ENCODE measurements at places on chromosomes 11 and 22.

DNA sequence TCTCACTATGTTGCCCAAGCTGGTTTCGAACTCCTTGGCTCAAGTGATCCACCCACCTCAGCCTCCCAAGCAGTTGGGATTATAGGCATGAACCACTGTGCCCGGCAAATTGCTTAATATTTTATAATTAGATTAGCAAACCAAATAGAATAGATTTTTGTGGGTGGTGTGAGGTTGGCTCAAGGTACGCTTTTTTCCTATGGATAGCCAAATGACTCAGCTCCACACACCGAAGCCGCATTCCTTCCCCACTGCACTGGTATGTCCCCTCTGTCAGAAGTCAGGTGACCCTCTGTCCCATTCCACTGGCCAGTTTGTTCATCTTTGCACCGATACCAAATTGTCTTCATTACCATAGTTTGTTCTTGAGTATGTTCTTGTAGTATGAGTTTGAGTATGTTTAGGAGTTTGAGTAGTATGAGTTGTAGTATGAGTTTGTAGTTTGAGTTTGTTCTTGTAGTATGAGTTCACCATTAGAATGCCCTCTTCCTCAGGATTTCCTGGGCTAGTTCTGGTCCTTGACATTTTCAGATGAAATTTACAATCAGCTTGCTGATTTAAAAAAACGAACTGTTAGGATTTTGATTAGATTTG, 19.4 kb downstream of the SUSD2 start:
- no peak for DNase-seq

DNA sequence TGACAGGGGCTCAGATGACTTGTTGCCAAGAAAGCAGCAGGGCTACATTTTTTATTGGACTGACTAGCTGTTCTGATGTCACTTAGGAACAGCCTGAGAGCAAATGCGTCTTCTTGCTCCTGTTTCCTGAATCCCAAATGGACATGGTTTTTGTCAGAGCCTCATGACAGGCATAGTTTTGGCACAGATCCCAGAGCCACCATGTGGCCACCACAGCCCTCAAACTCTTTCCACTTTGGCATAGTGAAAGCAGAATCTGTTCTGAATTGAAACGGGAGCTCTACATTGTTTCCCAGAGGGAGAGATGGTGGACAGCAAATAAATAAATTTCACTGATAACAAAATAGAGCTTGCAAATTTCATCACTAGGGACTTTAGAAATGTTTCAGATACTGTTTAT, 222.2 kb downstream of the C11orf87 start:
- DNase-seq: no peak

GRCh38 chr22:37304595-37305343, 22.5 kb downstream of the CYTH4 start:
- DNase-seq: no peak

GRCh38 chr11:66727282-66728037, 1.6 kb downstream of the SPTBN2 start:
- DNase-seq: no peak

DNA sequence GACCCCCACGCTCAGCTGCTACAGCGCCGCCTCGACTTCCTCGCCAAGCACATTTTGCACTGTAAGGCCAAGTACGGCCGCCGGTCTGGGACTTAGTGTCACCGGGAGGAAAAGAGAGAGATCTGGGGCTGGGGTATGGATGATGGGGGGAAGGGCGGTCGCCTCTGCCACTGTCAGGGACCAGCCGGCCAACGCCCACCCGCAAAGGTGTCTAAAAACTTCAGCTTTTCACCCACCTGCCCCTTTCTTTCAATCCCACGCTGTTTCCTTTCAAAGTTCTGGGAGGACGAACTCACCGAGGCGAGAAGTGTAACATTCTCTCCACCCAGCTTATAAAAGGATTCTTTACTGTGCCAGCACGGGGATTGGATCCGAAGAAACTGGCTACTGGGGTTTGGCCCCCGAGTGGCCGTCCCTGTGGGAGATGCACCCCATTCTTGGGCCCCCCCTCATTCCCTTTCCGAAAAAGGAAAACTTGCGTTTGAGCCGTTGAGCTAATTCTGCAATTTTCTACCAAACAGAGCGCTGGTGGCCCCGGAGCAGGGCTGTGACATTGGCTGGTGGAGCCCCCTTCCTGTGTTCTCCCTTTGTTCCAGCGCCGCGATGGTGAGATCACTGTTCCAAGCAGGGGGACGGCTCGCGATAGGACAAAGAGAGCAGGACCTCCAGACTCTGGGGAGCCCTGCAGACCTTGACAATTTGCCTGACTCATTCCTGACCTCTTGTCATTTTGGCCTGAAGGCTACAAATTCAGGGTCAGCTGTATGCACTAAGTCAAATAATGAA, 1.8 kb downstream of the FJX1 start:
- DNase-seq: no peak

DNA sequence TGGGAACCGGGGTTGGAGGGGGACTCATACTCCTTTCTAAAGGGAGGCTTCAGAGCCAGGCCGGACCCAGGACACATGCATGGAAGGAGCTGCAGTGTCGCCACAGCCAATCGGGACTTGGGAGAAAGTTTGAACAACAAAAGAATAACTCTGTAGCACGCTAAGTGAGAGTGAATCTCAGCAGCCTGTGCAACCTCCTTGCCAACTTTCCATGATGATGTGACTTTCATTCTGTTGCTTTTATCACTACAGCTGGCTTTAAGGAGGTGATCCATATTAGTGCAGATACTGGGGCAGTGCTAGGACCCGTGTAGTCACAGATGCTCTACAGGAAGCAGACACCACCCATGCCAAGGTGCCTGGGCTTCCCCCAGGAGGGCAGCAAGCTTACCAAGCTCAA, 157.3 kb downstream of the MPPED1 start:
- DNase-seq: no peak

DNA sequence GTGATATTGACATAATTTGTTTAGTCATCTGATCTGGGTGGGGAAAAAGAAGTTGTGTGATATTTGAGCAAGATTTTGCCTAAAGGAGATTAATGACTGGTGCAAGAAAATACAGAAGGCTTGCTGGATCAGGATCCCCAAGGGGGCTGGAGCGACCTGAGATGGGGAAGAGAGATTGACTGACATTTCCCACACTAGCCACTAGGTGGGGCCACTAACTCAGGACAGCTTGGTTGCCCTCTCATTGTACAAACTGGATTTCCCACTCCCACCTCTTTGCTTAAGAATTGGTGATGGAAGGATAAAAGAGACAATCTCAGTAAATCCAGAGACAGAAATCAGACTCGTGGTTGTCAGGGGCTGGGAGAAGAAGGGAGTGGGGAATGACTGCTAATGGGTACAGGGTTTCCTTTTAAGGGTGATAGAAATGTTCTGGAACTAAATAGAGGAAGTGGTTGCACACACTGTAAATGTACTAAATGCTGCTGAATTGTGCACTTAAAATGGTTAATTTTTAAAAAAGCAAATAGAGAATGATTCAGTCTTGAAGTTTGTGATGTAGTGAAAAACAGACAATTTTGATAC, 50.7 kb downstream of the CTTN start:
- no peak for DNase-seq

DNA sequence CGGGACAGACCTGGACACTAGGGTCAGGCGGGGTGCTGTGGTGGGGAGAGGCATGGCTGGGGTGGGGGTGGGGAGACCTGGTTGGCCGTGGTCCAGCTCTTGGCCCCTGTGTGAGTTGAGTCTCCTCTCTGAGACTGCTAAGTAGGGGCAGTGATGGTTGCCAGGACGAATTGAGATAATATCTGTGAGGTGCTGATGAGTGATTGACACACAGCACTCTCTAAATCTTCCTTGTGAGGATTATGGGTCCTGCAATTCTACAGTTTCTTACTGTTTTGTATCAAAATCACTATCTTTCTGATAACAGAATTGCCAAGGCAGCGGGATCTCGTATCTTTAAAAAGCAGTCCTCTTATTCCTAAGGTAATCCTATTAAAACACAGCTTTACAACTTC, 3.9 kb downstream of the FADD start:
- no peak for DNase-seq

- no peak for DNase-seq
Observed at GRCh38 chr22:29604076-29604360, 585 bp downstream of the NF2 start.

GRCh38 chr22:24952837-24953383, 394 bp downstream of the KIAA1671 start:
- DNase-seq: no peak

DNA sequence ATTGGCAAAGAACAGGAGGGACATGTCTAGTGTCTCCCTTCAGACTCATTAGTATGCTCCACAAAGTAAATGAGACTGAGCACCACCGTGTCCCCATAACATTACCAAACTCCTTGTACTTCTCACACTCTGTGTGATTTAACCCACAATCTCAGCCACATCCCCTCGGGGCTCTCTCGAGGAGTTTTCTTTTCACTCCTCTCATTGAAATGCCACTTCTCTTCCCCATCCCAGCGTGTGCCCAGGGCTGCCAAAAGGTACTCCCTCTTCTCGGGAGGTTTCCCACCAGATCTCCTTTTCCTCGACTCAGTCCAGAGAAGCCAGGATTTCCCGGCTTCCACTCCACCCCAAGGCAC, 1.1 kb downstream of the RBFOX2 start:
- DNase-seq: no peak

- no peak for DNase-seq
Observed at GRCh38 chr11:63666874-63667273, 4.3 kb downstream of the ATL3 start.

DNA sequence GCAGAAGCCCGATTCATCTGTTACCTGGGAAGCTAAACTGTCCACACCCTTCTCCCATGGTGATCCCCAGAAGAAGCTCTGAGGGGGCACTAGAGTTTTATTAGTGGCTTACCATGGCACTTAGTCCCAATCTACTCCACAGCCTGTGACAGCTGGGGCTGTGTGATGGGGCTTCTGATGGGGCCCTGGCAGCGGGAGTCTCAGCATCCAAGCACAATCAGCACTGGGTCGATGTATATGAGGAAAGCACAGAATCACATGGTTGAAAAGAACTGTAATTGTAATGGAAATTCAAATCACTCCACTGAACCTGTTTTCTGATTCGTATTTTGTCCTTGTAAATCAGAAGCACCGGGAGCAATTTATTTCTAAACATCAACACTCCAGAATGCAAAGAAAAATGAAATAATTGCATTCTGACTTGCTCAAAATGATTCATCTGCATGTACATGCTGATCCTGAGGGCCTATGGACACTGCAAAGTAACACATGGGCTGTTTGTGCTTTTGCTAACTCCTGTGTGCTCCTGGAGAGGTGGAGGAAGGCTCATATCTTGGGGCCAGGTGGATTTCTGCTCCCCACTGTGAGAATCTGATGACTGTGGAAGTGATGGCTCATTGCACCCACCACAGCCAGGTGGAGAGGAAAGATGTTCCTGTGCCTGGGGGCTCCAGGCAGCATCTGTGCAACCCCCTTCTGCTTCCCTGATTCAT, 203.0 kb downstream of the KIRREL3 start:
- no peak for DNase-seq

DNA sequence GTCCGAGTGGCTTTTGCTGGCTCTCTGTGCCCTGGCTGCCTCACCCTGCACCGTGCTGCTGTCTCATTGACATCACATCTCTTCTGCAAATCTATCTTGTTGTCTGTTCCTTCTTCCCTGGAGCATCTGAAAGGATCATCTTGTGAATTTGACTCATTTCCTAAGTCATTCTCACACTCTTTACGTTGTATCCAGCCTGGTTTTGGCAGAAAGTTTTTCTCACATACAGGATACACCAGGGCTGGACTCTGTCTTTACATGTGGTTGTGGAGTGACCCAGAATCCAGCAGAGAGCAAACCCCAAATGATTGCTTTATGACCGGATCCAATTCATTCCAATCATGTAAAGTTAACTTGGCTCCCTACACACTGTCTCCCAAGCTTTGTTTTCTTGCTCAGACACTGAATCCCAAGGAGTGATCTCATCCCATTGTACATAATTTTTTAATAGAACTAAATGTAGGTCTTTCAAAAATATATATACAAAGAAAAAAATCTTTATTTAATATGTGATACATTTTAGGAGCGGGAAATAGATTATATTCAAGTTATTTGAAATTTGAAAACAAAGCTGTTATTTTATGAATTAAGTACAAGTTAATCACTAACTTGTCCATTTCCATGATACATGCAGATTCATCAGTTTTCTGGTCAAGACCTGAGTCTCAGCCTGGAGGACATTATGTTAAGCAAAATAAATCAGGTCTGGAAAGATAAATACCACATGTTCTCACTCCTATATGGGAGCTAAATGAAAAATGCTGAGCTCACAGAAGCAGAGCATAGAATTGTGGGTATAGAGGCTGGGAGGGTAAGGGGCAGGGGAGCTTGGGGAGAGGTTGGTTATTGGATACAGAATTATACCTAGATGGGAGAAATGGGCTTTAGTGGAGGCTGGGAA, 2.9 kb upstream of the RFPL1 start:
- no peak for DNase-seq

GRCh38 chr11:64292460-64293254, 1.6 kb downstream of the KCNK4 start:
- no peak for DNase-seq

- DNase-seq: no peak
Observed at GRCh38 chr11:117664897-117665296, 132.1 kb downstream of the DSCAML1 start.

DNA sequence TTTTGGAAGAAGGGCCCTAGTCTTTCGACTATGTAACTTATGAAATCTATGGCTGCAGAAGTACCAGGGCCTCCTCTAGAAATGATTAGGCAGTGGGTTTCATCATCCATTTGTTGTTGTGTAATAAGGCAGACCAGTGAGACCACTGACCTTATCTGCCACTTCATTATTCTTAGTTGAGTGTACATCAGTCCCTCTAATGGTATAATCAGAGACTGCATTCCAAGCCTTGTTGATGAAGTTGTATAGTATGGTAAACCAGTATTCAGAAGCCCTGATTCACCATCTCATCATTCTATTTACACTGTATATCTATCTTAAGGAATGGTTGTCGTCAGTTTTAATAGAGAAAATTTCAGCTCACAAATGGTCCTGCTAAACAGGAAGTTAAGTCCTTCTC, 32.2 kb upstream of the GRIA4 start:
- no peak for DNase-seq

GRCh38 chr11:101466352-101466751, 117.5 kb downstream of the TRPC6 start:
- DNase-seq: no peak

DNA sequence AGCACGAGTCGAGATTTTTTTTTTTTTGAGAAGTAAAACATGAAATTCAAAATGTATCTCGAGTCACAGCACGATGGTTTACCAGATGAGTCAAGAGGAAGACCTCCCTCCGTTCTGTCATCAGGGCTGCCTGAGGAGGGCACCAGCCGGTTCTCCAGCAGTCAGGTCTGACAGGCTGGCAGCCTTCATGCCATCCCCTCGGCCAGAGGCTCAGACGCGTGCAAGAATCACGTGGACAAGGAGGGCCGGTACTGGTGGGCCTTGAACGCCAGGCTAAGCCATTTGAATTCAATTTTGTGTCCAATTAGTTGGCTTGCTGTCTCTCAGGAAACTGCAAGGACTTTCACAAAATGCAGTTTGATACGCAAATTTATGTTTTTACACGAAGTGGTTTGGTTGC, 1412.2 kb downstream of the BRD1 start:
- DNase-seq: peak; percentile 15

- DNase-seq: peak; percentile 80
Observed at GRCh38 chr11:110093407-110094297, 460 bp downstream of the ZC3H12C start.
